ENCODE measurements at places on chromosomes 12 and 14.

DNA sequence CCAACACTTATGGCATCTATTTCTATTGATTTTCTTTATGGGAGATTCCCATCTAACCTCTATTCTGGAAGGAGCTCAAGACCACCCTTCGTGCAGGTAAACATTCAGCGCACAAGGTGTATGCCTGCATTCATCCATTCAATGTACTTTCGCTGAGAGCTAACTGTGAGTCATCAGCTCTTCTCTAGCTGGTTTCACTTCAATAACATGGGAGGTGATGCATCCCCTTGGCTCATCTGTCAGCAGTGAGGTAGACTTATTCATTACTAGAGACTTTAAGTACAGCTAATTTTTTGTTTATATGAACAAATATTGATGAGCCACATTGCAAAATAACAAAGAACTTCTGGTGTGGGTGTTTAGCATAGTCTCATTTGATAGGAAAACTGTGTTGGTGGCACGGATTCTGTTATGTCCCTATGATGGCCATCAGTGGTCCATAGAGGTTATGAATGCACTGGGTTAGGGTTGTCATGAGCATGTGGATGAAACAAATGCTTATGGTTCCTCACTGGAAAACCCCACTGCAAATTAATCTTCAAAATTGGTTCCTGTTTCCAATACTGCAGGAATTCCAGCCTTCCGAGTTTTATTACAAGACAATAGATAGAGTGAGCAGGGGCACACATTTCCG is 1151.0 kb downstream of the BCL11B start:
- no peak for DNase-seq

DNA sequence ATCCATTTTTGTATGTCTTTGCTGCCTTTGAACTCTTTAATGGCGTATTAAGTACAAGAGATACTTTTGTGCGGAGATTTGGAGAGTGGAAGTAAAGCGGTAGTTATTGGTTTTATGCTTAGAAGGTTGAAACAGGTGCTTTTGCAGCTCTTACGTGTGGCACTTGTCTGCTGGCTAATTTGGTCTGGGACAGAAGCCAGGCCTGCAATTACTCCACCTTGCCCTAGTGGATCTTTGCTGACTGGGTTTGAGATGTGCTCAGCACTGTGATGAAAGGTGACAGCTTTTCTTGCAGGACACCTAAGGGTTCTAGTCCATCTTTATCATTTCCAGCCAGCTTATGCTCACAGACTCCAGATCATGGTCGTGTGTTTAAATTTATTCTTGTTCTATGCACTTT is 252.5 kb downstream of the RPL10L start:
- no peak for DNase-seq

GRCh38 chr12:108424026-108424425 is 84.9 kb upstream of the CMKLR1 start:
- DNase-seq = no peak

- no peak for DNase-seq
Observed at GRCh38 chr12:92900941-92901340, 28.2 kb downstream of the EEA1 start.

- DNase-seq = no peak
Observed at GRCh38 chr14:103391048-103391447, 5.8 kb downstream of the MARK3 start.

GRCh38 chr12:114687802-114688201 is 3.8 kb upstream of the TBX3 start:
- DNase-seq = no peak

DNA sequence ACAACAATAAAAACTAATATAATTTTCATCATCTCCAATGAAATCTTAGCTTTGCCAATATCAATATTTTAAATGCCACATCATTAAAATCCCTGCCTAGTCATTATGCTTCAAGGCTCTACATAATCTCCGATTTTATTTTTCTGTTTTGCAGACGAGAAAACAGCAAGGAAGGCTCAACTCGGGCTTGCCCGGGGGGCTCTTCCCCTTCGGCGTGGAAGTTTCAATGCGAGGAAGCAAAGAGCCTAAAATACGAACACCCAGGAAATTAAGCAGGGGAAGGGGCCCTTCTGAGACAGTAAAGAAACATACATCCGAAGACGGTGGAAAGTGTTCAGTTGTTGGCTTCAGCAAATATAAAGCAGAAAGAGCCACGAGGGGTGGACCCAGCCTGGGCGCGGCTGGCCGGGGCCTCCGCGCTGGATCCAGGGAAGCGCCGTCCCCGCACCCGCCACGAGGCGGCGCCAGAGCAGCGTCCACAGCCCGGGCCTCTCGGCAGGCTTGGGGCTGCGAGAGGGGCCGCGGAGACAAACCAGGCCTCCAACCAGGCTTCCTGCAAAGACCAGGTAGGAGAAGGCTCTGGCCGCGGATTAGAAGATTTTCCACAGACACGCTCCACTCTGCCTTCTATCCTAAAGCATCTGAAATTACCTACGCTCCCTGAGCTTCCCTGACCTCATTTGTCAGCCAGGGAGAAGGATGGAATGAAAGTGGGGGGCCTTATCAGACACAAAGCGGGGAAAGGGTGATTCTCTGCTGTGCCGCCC is 77.2 kb downstream of the SERPINA3 start:
- DNase-seq = no peak

DNA sequence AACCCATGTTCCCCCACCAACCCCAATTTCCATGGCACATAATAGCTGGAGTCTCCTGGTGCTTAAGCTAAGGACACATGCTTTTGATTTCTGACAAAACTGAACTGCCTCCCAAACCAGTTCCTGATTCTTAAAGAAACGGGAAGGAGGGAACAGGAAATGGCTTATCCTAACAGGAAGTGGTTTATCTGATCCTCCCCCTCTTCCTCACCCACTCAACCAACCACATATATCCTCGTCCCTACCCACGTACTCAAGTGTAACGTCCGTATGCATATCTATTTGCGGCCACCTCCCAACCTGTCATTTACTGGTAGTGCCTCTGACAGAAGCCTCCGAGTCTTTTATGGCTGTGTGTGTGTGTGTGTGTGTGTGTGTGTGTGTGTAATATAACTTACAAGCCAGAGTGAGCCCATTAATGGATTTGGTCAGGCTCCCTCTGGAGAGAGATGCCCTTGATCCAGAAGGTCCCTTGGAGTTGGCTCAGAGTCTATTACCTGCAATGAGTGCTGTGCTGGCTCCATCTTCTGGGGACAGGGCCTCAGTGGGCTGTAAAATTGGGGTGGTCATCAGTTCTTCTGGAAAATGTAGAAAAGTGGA is 7.7 kb downstream of the DAZAP2 start:
- DNase-seq = no peak

DNA sequence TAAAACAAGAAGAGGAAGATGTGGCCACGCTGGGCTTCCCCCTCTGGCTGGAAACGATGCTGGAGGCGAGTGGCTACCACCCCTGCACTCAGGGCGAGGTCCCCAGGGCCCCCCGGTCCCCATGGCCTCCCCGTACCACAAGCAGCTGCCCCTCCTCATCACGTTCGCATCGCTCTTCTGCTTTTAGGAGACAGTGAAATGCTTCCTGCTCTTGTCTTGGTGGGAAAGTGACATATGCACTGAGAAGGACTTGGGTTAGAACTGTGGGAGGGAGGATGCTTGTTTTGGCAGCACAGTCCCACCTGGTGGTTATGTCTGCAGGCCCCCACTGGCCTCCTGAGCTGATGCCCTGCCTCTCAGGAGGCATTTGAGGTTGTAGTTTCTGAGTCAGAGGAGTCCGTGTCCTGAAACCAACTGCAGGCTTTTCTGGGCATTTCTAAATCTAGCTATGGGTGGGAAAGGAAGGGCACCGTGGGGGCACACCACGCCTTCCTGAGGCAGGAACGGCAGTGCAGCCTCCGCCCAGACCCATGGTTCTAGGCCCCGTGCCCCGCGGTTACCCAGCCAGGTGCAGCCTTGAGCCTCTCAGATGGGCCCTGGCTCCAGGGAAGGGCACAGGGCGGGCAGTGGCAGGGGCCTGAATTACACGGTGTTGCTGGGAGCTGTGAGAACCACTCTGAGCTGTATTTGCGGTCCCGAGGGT is 139.3 kb downstream of the ADGRD1 start:
- no peak for DNase-seq

DNA sequence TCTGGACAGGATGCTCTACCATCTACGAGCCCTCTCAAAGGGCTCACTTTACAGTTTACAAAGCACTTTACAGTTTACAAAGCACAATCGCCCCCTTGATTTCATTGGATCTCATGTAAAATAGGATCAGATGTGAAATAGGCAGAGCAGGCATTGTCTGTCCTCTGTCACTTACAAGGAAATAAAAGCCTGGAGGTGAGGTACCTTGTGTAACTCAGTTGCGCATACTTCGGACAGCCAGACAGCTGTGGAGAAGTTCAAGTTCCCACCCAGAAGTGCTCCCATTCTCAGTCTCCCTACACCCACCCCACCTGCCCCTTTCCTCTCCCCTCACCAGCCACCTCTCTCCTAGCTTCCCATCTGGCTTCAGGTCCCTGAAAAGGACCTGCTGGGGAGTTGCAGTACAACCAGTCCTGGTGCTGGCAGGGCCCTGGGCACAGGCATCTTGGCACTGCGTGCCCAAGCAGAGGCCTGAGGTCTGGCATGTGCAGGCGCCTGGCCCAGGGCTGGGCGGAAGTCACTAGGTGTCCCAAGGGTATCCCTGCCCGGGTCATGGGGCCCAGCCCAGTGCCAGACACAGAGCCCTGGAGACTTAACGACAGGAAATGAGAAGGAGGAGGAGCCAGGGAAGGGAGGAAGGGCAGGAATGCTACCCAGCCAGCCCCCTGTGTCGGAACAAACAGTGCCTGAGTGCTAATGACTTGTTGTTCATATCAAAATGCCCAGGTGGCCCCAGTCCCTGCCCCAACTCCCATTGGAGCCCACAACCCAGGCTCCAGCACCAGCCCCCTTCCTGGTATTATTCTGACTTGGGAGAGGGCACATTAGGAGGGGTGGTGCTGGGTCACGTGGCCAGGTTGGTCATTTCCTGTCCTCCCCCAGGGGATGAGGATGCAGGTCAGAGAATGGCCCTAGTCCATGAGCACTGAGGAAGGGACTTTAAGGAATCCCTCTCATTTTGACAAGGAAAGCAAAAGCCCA is 5.4 kb downstream of the RAPGEF3 start:
- no peak for DNase-seq

- no peak for DNase-seq
Observed at GRCh38 chr14:72523424-72524294, 370.2 kb downstream of the DPF3 start.

GRCh38 chr14:96263347-96264199 is 7.6 kb downstream of the BDKRB1 start:
- DNase-seq = no peak

GRCh38 chr12:13114251-13115052 is 11.0 kb upstream of the GSG1 start:
- DNase-seq = no peak

DNA sequence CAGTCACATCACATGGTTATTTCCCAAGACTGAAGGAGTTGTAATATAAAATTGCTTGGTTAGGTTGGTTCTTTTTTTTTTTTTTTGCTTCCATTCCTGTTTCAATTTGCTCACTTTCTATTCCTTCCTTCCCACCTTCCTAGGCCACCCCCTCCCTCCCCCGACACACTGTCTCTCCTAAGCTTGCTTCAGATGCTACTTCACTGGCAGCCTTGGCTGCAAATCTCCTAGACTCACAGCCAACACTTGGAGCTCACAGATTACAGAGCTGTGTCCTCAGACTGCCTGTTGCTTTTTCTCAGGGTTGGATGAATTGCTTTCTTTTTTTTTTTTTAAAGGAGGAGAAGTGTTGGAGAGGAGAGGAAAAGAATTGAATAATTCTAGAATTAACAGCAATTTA is 77.3 kb upstream of the GRIN2B start:
- no peak for DNase-seq

DNA sequence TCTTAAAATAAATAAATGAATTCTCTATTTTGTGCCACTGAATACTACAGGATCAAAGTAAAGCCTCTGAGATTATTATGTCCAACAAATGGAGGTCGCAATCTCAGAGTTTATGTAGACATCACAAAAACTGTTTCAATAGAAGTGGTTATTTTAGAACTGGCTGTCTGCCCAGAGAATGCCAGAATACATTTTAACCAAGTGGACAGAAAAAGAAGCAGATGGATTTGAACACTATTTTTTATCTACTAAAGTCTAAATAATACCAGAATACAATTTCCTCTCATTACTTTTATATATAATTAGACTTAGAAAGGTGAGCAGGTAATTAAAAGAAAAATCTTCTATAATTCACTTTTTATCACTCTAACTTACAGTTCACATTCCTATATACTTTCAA is 118.3 kb downstream of the MED13L start:
- no peak for DNase-seq

GRCh38 chr14:91047174-91047753 is 13.2 kb downstream of the RPS6KA5 start:
- no peak for DNase-seq

- DNase-seq = no peak
Observed at GRCh38 chr14:99157676-99158075, 114.3 kb downstream of the BCL11B start.

- DNase-seq = no peak
Observed at GRCh38 chr12:38102197-38102596, 214.4 kb upstream of the ALG10B start.

GRCh38 chr12:71854594-71854993 is 15.0 kb downstream of the TBC1D15 start:
- no peak for DNase-seq

- peak; percentile 44 for DNase-seq
Observed at GRCh38 chr14:32564596-32564995, 235.5 kb downstream of the AKAP6 start.

- DNase-seq = no peak
Observed at GRCh38 chr12:79358716-79359300, 332.0 kb downstream of the PAWR start.

DNA sequence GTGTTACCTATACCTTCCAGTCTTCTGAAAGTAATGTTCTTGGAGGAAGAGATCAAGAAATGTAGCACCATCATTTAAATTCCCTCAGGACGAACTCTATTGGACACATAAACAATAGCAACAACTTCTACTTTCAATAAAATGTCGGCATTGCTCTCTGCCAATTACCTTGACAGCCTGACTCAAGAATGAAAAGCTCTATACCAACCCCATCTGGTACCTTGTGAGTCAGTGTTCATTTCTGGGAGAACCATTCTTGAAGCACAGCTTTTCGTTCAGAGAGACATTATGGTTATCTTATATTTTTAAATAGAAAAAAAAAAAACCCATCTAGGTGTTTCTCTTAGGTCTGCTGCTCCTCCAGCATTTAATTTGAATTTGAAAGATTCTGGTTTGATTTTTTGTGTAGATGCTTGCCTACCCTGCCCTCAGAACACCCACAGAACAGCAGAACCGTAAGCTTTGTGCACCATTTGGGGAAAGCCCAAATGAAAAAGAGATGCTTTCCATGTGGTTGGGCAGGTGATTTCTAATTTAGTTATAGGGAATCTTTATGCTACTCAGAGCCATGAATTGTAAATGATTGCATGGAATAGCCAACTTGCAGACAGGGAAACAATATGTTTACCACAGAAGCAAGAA is 156.0 kb downstream of the SAMD4A start:
- DNase-seq = no peak

- no peak for DNase-seq
Observed at GRCh38 chr14:68403191-68404145, 389.4 kb downstream of the ZFP36L1 start.

- DNase-seq = no peak
Observed at GRCh38 chr12:54053751-54054741, at the start of gene HOXC4. Gene HOXC4 (plus strand): TSS chr12:54053835. CDS start chr12:54053923, 88 bp downstream.

GRCh38 chr14:35261774-35262173 is 30.4 kb upstream of the PSMA6 start:
- no peak for DNase-seq

GRCh38 chr12:82097877-82098276 is 260.3 kb downstream of the CCDC59 start:
- DNase-seq = no peak

- DNase-seq = no peak
Observed at GRCh38 chr12:38886931-38887330, 18.5 kb downstream of the CPNE8 start.
